ENCODE measurements at places on chromosomes 7 and 10.

- no peak for DNase-seq
Observed at GRCh38 chr7:157468221-157469111, 131.7 kb downstream of the DNAJB6 start.

DNA sequence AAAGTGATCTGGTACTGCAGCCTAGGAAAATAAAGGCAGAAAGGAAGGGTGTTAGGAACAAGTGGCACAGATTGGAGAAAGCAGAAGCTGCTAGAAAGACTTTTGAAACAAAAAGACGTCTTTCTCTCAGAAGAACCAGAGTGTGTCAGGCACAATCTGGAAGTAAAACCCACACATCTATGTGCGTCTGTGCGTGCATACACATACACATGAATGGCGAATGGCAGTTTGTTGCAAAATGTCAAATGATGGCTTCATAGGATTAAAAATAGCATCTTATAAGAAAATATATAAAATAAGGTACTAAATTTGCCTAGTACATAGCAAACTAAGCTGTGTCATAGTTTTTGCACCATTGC lies 246.3 kb downstream of the CDK14 start:
- DNase-seq, result no peak

GRCh38 chr10:97003804-97004201 lies 171.7 kb downstream of the LCOR start:
- DNase-seq, result no peak

DNA sequence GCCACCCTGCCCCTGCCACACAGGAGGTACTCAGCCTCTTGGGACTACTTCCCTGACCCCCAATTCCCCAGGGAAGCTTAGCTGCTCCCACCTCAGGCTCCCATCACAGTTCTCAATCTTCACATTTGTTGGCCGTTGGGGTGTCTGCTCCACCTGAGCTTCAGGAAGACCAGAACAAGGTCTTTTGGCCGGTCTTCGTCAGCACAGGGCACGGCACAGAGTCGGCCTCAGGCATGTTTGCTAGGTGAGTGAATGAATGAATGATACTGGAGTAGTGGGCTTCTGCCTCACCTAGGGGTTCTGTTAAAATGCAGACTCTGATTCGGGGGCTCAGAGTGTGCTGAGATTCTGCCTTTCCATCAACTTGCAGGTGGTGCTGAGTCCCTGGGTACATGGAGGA lies 20.3 kb downstream of the GPRIN2 start:
- DNase-seq, result no peak

DNA sequence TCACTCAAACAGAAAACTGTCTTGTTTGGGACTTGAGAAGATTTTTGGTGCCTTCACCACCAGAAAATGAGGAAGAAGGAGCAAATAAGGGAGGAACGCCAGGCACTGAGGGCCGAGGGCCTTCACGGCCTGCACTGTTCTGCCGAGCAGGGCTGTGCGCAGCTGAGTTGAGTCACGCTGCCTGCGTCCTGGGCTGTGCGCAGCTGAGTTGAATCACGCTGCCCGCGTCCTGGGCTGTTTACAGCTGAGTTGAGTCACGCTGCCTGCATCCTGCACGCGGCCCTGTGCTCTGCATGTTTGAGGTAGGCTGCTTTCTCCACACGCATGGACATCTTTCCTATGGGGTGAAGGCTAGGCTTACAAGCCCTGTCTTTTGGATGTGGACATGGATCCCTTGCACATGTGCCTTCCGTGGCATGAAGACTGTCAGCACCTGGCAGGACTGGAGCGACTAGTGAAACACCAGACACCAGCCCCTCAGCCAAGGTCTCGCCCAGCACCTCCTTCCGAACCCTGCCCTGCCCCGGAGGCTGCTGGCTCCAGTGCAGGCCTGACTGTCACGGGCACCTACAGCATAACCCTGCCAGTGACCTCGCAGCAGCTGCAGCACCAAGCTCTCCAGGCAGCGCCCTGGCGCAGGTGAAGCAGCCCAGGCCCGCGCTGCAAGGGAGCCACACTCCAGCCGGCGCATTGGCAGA lies 96.7 kb downstream of the HTR5A start:
- DNase-seq, result no peak
